Stimulated activated CD4-positive, alpha-beta T cell treated with anti-CD3 and anti-CD28 coated beads, Interleukin-15, amount 100 ng/mL, for 1 hour (primary cell): ENCODE measurements at places on chromosomes 12 and 14.

DNA sequence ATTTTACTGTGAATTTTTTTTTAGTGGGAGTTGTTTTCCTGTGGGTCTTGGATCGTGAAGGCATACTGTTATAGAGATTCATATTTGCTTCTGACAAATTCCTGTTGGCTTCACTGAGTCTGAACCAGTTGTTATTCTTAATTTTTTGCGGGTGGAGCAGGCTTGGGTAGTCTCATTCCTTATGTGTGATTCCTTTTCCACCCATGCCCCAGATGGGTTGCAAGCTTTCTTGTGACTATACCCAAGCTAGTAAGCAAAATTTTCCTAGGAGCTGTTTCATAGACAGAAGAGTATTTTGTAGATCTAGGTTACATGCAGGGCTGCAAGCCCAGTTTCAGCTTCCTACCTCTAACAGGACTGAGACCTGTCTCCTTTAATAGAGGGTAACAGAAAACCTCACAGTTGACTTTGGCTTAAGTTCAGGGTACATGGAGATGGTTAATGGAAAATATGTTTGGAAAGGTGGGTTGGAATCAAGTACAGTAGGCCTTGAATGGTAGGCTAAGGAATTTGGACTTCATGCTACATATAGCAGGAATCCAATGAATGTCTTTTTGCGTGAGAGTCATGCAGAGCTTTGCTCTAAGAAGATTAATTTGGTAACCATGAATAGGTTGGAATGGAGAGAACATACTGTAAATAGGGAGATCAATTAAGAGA lies 29.0 kb downstream of the TRMT5 start:
- no peak for DNase-seq

DNA sequence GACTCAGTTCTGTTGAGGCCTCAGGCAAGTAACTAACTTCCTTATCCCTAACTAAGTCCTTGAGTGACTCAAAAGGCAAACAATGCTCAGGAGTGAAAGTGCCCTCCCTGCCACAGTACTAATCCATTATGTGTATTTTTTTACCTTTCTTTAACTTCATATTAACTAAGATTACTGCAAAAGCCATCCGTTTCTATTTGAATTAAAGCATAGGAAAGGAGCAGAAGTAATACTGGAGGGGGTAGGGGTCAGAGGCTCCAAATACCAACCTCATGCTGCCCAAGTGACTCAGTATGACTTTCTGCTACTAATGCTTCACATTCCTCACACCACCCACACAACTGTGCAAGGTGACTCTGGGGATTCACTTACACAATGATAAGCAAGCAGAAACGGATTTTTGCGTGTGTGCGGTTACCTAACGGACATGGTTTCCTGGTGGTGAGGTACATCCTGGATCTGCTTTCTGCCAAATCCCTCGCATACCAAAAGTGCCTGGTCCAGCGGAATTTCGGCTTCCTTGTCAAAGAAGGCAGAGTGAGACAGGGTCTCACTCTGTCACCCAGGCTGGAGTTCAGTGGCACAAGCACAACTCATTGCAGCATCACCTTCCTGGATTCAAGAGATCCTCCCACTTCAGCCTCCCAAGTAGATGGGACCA lies 25.1 kb downstream of the MOK start:
- DNase-seq, result no peak

DNA sequence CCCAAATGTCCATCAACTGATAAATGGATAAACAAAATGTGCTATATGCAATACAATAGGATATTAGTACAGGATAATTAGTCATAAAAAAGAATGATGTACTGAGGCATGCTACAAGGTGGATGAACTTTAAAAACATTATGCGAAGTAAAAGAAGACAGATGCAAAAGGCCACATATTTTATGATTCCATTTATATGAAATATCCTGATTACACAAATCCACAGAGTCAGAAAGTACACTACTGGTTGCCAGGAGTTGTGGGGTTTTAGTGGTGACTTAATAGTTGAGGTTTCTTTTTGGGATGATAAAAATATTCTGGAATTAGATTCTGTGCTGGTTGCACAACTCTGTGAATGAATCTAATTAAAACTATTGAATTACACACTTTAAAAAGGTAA lies 12.6 kb downstream of the TRIM9 start:
- DNase-seq, result no peak

- DNase-seq, result no peak
These were observed 170.0 kb downstream of the PLCZ1 start for GRCh38 chr12:18567787-18568186.

DNA sequence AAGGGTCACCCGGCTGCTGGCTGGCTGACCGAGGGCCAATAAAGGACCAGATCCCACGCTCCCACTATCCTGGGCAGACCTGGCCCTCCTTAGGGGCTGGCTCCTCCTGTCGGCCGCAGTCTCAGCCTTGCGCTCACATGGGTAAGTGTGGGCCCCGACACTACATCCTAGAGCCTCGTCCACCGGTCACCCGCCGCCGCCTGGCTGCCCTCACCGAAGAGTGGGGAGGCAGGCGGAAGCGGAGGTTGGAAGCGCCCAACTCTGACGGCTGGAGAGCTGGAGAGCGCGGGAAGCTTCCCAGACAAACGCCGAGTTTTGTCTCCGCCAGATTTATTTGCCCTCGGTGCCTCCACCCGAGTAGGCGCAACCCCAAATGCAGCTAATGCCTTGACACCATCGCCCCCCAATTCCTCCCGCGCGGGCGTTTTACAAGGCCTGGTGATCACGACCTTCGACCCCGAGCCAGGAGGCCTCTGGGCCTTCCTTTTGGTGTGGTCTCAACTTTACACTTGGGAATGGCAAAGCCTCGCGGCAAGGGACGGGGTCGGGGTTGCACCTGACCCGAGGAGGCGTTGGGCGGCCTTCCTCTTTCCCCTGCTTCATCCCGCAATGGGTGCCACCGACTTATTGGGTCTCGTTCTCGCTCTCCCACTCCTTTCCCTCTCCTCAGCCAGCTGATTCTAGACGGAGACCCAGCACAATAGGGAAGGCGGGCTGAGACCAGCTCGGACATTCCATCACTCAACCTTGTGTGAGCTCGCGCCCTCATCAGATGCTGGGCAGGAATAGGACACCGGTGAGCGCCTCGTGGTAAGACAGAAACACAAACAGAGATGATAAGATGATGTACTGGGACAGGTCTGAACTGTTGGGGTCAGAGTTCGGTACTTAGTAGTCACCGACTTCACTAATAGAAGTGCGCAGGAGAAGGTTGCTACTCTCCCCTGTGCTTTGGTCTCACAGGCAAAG lies 78.3 kb upstream of the ANO4 start:
- DNase-seq, result no peak

GRCh38 chr12:79690638-79691510 lies at the start of gene PAWR:
PAWR (minus strand) TSS chr12:79690964; CDS start chr12:79690244, 720 bp downstream.
- peak; percentile 3 for DNase-seq

DNA sequence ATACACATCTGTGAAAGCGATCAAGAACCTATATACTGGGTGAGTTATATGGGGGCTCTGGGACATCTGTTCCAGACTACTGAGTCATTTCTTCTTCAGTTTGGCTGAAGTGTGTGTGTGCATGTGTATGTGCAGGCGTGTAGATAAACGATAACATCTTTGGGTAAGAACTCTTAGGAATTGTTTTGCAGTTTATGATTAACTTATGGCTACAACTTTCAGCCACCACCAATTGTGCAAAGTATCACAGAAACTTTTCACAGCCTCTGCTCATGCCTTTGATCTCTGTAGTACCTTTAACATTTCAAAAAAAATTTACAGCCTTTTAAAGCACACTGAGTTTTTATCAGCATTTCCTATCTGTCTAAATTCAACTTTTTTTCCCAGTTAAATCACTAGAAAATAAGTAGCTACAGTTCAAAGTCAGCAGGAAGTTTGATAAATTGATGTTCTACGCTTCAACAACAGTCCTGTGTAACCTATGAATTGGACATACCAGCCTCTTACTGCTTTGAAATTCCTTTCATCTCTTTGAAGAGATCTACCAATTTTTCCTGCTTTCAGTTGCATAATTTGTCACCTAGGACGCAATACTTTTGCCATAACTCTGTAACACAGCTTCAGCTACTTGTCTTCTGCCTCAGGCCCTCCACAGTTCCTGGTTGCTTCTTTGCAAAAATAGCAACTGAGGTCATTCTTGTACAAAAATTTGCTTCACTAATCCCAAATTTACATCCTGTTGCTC lies 43.0 kb downstream of the PPM1H start:
- DNase-seq, result no peak

DNA sequence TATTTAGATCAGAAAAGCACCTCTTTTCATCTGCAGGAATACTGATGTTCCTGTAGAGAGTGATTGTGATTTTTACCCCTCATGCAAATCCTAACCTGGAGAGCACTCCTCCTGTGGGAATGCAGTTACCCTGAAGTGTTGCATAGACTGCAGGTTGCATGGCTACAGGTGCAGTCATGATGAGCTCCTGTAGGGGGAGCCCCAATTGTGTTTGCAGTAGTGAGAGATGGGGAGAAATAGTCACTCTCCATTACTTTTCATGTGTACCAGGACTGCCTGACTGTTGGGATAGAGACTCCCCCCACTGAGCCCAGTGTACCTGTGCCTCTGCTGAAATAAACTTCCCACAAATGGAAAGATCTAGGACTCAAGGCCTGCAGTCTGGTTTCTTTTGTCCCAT lies 1086.5 kb downstream of the SLC6A15 start:
- no peak for DNase-seq

DNA sequence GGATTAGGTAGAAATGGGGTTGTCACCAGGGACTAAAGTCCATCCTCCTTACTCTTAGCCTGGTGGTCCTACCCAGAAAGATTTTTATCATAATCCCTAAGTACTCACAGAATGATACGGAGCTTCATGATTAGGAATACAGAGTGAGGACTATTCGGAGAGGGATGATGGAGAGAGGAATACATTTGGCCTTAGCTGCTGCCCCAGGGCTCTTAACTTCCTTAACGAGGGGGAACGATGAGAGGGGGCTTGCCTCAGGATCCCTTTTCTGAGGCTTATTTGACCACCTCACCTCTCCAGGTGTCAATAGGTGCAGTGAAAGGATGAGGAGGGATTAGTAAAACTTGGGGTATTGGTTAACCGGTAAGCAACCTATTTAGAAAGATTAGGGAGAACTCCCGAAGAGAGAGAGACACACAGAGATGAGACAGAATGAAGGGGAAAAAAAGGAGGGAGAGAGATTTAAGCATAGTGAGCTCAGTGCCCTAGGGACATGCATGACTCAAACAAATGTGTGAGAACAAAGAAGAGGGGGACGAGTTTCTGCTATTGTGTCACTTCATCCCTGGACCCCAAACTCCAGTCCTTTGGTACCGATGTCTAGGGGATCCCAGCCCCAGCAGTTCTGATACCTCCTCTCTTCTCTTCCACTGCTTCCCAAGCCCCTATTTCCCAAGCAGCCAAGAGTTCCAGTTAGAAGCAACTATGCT lies 1.1 kb downstream of the NFE2 start:
- DNase-seq, result no peak

- no peak for DNase-seq
These were observed 193.7 kb downstream of the RAD51B start for GRCh38 chr14:68013326-68013725.

- DNase-seq, result no peak
These were observed 63.1 kb upstream of the DACT1 start for GRCh38 chr14:58574623-58575022.

- DNase-seq, result no peak
These were observed 12.5 kb downstream of the ISM2 start for GRCh38 chr14:77485901-77486678.

DNA sequence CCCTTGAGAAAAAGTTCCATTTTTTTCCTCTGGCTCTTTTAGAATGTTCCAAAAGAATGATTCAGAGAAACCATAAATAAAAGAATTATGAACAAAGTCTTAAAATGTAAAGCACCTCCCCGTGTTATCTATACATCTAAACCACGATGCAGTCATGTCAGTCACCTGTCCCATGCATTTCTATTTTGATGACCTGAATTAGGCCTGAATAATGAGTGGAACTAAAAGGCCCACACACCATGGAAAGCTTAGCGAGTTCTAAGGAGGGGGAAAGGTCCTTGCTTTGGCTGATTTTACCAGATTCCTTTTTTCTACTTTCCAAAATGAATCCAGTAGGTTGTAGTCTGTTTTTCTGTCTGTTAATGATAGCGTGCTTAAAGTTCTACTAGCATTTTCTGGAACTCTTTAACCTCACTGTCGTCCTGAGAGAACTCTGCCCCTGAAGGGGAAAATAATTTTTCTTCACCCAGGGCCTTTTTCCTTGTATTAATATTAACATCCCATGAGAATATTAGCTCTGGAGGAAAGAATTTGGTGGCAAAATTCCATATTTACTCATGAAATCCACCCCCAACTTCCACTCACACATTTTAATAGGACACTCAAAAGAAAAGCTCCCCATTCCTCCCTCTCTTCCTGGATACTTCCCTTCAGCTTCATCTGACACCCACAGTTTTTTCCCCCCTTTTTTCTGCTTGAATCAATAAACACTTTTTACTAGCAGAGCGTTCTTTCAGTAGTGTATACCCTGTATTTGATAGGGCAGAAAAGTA lies 266.3 kb upstream of the DIO2 start:
- no peak for DNase-seq

DNA sequence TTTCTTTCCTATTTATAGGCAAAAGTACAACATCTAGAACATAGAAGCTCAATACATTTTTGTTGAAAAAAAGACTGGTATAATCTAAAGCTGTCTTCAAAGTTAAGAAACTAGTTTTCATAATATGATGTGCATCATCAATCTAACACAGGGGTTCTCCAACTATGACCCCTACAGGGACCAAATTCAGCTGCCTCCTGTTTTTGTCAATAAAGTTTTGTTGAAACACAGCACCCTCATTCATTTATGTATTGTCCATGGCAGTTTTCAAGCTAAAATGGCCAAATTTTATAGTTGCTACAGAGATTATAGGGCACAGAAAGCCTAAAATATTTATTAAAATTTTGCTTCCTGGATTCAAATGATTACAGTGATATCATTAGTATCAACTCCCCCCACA lies 452.9 kb downstream of the CCER1 start:
- no peak for DNase-seq

GRCh38 chr14:81591266-81591665 lies 57.6 kb upstream of the SEL1L start:
- no peak for DNase-seq

GRCh38 chr12:82097438-82097837 lies 260.7 kb downstream of the CCDC59 start:
- no peak for DNase-seq

DNA sequence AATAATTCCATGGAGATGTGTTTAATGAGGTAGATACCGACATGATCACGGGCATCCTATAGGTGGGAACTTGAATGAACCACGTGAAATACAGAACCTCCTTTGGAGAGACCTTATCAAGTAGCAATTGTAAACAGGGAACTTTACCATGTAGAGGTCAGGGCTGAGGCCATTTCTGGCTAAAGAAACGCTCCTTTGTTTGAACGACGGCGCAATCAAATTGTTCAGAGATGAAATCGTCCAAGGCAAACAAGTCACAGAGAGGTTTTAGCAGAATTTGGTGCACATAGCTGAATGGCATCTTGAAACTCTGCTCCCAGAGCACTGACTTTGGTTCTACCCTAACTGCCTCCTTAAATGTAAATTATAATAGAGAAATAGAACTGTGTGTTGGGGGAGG lies 9.8 kb downstream of the PRIMA1 start:
- DNase-seq, result no peak
